Activated CD4-positive, alpha-beta T cell treated with anti-CD3 and anti-CD28 coated beads for 36 hours (primary cell): ENCODE measurements at places on chromosomes 16 and 17.

GRCh38 chr16:64412578-64413280 lies 709.1 kb downstream of the CDH11 start:
- H3K4me3 ChIP-seq = no peak overlapping the region
- no peak for DNase-seq
- no peaks in the 10 kb centered on the region for H3K36me3 ChIP-seq
- no peaks in the 10 kb centered on the region for H3K4me1 ChIP-seq
- H3K27ac ChIP-seq = no peak overlapping the region

DNA sequence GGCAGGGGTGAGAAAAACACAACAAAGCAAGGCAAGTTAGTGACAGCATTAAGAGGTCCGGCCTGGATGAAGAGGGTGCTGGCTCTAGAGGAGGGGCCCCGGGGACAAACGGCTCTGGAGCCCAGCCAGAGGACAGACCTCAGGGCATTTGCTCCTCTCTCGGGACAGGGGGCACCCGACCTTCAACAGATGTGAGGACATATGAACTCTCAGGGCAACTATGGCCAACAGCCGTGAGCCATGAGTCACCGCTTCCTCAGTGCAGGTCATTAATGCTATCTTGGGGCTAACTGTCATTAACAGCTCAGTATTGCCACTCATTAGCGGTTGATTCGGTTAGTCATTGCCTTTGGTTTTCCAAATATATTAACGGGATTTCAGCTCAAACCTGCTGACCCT lies 9.7 kb upstream of the ARL5C start:
- peaks cover 10% of the 10 kb centered on the region for H3K36me3 ChIP-seq
- DNase-seq = no peak
- no peaks in the 10 kb centered on the region for H3K27me3 ChIP-seq
- peaks cover 9% of the 10 kb centered on the region for H3K4me1 ChIP-seq
- H3K27ac ChIP-seq = no peak overlapping the region

DNA sequence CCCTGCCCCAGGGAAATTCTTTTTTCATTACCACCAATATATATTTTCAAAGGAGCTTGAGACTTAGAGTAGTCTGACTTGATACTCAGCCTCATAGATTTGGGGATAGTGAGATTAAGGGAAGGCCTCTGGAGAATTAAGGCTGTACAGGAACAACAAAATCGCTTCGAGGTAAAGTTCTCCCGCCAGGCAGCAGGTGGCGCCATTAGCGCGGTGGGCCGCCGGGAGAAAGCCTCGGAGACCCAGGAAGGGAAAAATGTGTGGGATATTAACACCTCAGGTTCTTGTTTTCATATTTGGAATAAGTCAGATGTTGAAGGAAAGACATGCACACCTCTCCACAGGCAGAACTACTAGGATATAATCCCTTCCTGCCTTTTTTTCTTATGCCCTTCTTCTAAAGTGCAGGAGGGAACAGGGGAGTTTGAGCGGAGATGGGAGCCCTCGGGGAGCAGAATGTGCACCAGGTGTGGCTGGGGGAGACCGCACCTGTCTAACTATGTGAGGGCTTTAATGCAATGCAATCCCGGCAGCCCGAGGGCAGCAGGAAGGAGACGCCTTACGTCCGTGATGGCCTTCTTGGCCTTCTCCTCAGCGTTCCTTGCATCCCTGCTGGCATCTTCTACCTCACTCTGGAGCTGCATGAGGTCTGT lies 25.9 kb downstream of the MYH3 start:
- no peak overlapping the region for H3K4me3 ChIP-seq
- no peaks in the 10 kb centered on the region for H3K27me3 ChIP-seq
- no peak overlapping the region for H3K27ac ChIP-seq
- peak; percentile 45 for DNase-seq

DNA sequence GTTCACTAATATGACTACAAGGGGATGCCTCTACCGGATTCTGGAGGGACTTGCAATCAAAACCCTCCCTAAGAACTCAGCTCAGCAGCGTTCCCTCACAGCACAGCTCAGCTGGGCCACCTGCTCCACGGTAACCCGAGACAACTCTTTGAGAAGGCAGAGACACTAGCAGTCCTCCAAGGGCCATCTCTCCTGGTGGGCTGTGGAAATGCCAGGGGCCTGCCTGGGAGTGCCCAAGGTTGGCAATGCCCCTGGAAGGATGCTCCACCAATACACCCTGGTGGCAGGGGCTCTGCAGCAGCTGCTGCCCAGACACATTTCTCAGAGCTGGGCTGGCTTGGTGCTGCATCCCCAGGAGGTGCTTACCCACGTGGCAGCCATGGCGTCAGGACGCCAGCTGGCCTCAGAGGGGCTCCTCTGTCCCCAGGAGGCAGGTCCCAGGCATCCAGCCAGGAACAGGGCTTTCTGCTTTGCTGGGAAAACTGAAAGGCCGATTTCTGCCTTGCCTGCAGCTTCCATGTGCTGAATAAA lies 16.5 kb downstream of the CDIP1 start:
- H3K4me1 ChIP-seq = peaks cover 13% of the 10 kb centered on the region
- H3K36me3 ChIP-seq = peaks cover 3% of the 10 kb centered on the region
- H3K27ac ChIP-seq = no peak overlapping the region

- peaks cover 44% of the 10 kb centered on the region for H3K4me1 ChIP-seq
- H3K27ac ChIP-seq = no peak overlapping the region
- no peaks in the 10 kb centered on the region for H3K27me3 ChIP-seq
Measured at GRCh38 chr17:80717720-80718083, 173.1 kb downstream of the RPTOR start.

DNA sequence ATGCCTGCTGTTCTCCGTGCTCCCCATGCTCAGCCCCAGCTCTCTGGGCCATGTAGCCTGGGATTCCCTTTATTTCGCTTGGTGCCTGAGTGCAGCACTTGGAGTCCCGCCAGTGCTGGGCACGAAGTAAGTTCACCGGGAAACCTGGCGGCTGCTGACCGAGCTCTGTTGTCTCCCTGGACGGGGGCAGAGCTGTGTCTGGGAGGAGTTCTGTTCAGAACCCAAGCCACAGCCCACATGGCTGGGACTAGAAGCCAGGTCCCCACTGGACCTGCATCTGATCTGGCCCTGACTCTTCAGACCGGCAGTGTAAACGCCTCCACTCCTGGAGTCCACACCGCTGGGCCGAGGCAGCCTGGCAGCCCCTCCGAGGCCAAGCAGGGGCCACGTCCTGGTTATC lies 37.5 kb upstream of the CIBAR2 start:
- no peaks in the 10 kb centered on the region for H3K27me3 ChIP-seq
- H3K4me1 ChIP-seq = no peaks in the 10 kb centered on the region
- H3K4me3 ChIP-seq = no peak overlapping the region
- H3K36me3 ChIP-seq = no peaks in the 10 kb centered on the region
- no peak overlapping the region for H3K27ac ChIP-seq

DNA sequence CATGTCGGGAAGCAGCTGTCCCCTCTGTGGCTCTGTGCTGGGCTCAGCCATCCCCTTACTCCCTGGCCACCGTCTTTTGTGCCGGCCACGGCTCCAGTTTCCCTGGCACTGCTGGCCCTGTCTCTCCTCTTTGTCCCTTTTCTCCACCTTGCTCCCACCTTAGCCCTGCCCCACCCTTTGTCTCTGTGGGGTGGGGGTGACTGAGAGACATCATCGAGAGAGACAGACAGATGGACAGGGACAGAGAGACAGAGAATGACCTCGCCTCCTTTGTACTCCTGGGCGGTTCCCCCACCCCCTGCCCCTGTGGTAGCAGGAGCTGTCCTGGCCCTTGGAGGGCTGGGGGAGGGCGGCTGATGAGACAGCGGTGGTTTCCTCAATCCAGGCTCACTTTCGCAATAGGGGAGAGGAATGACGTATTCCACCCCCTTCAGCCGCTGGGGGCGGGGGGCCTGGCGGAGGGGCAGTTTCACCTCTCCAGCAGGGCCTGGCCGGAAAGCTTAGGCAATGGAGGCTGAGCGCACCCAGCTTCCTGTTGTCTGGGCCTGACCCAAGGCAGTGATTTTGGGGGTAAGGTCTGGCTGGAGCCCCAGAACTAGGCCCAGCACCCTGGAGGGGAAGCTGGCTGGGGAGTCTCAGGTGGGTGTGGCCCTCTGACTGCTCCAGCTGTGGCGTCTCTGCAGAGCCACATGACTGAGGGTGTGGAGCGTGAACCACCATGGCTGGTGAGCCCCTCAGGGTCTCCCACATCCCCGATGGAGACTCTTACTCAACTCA lies 7.3 kb downstream of the FMNL1 start:
- H3K4me1 ChIP-seq = peaks cover 82% of the 10 kb centered on the region
- peak overlapping the region; percentile 100 for H3K27ac ChIP-seq
